NCI-H1105 treated with DMSO at 0.1 percent for 48 hours (cell line): ENCODE measurements at places on chromosomes 11 and 22.

- DNase-seq = no peak
Measured at GRCh38 chr11:20056950-20057943, 103.0 kb downstream of the DBX1 start.

DNA sequence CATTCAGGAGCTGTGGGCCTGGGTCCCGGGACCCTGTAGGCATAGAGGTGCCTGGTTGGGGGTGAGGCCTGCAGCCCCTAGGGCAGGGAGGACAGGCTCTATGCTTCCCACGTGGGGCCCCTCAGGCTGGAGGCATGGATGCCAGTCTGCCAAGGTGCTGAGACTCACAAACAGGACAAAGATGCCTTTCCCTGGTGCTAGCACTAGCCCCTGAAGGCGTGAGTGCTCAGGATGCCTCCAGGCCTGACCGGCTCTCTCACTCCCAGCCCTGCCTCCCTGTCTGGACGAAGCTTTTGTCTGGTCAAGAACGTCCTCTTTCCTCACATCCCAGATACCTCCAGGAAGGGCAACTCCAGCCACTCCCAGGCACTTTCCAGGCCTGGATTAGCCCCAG, 2.1 kb downstream of the CDC42BPG start:
- DNase-seq = no peak

GRCh38 chr22:44279069-44279360, 33.7 kb downstream of the SHISAL1 start:
- DNase-seq = no peak

- DNase-seq = no peak
Measured at GRCh38 chr11:1665313-1665712, 31.7 kb upstream of the KRTAP5-6 start.

DNA sequence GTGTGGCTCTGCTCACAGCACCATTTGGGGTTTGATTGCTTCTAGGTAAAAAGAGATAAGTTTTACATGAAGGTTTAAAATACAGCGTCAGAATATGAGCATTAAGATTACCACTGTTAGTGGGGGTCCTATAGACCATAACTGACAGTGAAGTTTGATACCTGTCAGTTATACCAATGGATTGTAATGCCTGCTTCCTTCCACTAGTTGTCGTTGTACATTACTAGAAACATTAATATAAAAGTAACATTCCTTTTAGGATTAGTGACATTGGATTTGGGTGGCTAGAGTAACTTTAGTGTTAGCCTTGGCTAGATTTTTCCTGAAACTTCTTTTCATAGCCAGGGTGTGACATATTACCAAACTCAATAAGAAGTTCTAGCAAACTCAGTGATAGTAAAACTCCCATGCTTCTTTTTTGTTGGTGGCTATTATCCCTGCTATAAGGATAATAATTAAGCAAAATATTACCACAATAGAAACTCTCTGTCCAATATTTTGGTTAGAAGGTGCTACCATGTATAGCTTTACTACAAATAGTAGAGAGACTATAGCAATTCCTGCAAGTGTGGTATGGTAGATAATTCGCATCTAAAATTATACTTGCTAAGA, 57.1 kb downstream of the FAM181B start:
- no peak for DNase-seq

- no peak for DNase-seq
Measured at GRCh38 chr11:17864478-17864941, 129.9 kb downstream of the KCNC1 start.

DNA sequence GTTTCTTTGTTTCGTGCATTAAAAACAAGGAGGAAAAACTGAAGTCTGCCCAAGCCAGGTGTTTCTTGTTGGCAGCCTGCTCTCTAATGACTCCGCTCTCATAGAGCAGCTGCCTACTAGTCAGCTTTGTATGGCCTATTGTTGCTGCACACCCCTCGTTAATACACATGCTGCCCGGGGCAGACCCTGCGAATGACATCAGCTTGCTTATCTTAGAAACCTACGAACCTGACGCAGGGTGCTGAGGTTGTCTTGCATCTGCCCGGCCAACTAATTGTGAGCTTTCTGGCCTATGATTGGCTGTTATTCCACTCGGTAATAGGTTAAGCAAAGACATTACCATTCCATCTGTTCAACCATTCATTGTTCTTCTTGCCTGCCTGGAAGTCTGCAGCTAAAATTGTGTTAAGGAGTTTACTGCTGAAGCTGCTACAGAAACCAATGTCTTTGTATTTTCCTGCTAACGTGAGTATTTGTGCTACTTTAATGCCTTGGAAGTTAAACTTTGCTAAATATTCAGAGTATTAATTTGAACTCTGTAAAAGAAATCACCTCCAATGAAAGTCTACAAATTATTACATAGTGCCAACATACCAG, 37.5 kb downstream of the ZC3H12C start:
- peak; percentile 100 for DNase-seq

DNA sequence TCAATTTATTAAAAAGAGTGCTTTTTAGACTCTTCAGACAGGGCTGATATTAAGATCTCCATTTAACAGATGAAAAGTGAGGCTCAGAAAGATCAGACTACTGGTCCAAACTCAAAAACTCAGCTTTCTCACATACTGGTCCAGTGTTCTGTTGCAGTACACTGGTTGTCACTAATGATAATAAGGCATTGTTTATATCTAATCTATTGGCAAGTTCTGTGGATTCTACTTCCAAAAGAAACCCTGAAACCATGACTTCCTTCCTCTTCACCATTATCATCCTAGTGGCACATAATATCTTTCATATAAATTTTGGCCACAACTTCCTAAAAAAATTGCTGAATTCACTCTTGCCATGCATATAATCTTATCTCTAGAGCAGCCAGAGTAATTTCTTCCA, 36.9 kb downstream of the F2 start:
- no peak for DNase-seq

- no peak for DNase-seq
Measured at GRCh38 chr11:72984453-72985077, 157.6 kb downstream of the FCHSD2 start.

DNA sequence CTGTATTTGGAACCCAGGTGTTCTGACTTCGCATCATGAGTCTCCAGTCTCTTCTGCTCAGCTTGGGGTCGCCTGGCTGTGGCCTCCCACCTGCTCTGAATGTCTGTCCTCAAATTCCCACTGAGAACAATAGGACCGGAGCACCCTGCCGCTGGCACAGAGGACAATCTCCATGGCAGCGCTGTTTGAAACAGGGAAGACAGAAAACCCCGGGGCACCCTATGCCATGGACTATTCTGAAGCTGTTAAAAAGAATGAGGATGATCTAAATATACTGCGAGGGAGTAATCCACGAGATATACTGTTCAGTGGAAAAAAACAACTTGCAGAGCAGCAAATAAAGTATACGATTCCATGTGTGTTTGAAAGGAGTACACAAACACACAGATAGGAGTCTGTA, 415.6 kb upstream of the NARS2 start:
- no peak for DNase-seq

GRCh38 chr11:94303966-94304958, at the start of gene IZUMO1R:
Gene IZUMO1R, plus strand, starts transcription at chr11:94304580. Its CDS starts 1,057 bp downstream, at chr11:94305637.
- no peak for DNase-seq

- DNase-seq = no peak
Measured at GRCh38 chr11:129960216-129961214, 42.1 kb downstream of the PRDM10 start.

DNA sequence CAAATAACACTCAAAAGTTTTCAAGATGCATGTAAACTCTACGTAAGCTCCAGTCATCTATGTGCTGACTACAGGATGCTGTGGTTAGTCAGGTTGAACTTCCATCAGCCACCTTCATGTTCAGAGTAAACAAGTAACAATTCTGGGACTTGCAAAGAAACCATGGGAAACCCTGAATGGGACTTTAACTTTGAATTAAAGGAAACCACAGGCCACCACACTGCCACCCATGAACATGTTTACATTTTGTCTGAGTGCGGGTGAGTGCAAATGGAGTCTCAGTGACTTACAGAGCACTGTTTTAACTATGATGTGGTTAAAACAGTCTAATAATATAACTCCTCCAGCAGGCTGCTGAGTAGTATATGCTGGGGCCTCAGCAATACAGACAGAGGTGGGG, 12.9 kb upstream of the SYTL2 start:
- DNase-seq = no peak

DNA sequence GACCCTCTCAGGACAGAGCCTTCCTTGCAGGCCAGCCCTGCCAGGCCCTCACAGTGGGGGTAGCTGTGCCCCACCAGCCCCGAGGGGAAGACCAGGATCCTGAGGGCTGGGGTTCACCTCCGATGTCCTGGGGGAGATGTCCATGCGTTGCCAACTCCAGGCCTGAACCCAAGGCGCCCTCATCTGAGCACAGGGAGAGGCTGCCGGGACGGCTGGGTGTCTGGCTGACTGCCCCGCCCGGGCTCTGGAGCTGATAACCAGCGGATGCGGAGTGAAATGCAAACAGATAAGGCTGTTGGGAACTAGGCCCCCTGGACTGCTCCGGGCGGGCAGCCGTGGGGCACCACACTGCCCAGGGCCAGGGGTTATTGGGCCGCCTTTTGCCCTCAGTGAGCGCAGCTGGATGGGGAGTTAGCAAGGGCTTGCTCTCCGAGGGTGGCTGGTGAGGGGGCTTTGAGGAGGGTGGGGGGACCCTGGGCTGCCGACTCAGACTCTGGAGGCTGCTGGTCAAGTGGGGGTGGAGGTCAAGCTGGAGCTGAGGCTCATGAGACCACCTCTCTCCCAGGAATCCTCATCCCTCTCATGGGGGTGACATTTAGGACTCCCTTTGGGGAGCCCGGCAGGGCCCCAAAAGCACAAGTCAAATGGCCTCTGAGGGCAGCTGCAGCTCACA, 5.6 kb upstream of the MUC6 start:
- DNase-seq = no peak

DNA sequence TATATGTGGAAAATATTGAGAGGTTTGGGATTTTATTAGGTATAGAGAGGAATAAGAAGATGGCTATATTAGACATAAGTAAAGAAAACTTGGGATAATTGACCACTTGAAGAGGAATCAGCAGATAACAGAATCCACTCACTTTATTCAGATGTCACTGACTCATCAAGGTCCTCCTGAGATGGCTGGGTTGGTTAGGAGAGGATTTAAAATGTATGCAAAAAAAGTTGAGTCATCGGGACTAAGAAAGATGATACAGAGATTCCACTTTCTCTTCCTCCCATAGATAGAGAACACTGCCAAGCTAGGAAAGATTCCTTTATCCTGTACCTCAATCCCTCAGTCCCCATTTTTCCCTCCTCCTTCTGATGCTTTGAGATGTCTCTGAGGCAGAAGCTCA, at the start of gene OR6A2:
TSS of gene OR6A2 (minus strand) at position 288 of the 400 bp plus-strand sequence. CDS start 3,981 bp downstream, outside the sequence.
- DNase-seq = no peak

DNA sequence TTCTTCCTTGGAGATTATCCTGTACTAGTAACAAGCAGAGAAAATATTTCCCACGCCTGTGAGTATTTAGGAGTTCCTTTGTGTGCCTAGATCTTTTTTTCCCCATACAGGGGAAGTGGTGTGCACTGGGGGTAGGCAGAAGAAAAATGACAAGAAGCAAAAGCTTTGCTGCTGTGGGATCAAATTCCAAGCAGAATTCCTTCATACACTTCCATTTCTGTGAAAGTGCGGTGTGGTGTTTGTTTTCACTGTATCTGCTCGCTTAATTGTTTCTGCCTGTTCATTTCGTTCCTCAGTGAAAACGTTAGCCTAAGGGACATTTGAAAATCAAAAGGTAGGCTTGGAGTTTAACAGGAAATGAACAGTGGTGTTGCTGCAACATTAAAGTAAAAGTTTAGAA, 47.9 kb downstream of the BLID start:
- no peak for DNase-seq

- no peak for DNase-seq
Measured at GRCh38 chr11:46736615-46737014, 17.6 kb downstream of the F2 start.

DNA sequence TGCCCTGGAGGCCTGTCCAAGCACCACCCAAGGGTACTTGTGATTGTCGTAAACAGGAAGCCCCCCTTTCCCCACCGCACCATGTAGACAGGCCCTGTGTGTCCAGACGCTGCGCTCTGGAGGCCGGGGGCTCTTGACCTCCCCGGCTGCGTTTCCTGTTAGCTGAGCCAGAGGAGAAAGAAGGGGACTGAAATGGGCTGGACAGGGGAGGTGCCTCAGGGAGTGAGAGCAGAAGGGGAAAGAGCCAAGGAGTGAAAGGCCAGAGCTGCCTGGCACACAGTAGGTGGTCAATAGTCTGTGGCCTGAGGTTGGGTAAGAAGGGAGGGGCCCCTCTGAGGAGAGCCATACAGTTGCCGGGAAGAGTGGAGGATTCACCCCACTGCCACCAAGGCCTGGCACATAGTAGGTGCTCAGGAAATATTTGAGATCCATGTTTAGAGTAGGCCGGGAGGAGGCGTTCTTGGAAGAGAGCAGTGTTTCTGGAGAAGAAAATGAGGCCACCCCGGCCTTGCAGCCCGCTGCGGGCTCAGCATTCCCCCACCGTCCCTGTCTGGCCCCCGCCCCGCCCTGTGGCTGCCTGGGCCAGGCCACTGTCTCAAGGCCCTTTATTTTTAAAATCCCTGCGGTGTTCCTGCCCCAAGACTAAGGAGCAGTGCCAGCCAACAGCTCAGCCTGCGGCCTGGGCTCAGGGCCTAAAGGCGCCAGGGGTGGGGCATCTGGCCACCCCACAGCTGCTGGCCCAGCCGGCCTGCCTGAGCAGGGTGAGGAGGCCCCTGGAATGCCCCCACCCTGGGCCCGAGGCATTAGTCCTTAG, 13.6 kb upstream of the CDC42EP1 start:
- DNase-seq = no peak

- DNase-seq = no peak
Measured at GRCh38 chr22:43476341-43476740, 64.5 kb downstream of the MPPED1 start.

- DNase-seq = no peak
Measured at GRCh38 chr11:45927684-45928413, 5.4 kb downstream of the LARGE2 start.

GRCh38 chr11:46560300-46560991, 33.4 kb downstream of the AMBRA1 start:
- peak; percentile 35 for DNase-seq

DNA sequence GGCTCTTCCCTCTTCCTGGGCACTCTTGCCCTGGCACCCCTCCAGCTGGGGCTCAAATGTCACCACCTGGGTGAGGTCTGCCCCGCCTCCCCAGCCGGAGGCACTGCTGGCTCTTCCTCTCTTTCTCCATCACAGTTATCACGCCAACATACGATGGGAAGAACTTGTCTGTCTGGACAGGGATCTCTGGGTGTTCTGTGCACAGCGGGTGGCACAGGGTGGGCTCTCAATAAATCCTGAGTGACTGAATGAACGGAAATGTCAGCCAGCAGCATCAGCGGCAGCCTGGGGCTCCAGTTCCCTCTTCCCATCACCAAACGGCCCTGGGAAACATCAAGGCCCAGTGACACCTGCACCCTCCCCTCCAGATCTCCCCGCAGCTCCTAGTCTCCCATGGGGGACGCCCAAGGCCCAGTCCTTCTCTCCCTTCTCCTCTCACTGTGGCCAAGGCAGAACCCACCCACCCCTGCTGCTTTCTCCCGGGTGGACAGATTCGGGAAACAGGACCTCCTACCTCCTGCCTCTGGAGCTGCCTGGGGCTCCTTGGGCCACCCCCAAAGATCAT, 440 bp upstream of the SLC25A45 start:
- DNase-seq = no peak

DNA sequence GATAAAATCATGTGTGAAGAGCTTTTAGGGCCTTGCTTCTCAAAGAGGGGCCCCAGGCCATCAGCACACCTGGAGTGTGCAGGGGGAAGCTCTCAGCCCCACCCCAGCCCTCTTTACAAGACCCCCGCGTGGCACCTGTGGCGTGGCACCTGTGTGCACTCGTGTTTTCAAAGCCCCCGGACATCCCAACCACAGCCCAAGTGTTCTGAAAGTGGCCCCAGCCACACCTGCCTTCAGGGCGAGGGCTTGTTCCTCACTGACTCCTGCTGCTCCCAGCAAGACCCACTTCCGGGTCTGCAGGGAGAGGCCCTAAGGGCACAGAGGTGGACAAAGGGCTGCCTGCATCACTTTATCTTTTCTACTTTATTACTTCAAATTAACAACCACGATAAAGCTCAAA, 17.5 kb upstream of the TMEM184B start:
- no peak for DNase-seq
